ENCODE measurements at places on chromosomes 1 and 21. TPM values are rescaled to one million over a fixed set of nuclear protein-coding genes. Genes with fewer than 3 reads are reported as not detected.
A peak's percentile ranks its signal among the peaks of the same experiment; 100 is the strongest.

- DNase-seq: peak; percentile 58
- H3K27me3 ChIP-seq: no peaks in the 10 kb centered on the region
- H3K4me1 ChIP-seq: peaks cover 31% of the 10 kb centered on the region
- H3K4me3 ChIP-seq: peak overlapping the region; percentile 94
- peaks cover 9% of the 10 kb centered on the region for H3K36me3 ChIP-seq
These were observed 860 bp downstream of the TMEM63A start for GRCh38 chr1:225881081-225881958.

- H3K4me3 ChIP-seq: no peak overlapping the region
- peaks cover 6% of the 10 kb centered on the region for H3K4me1 ChIP-seq
- H3K27ac ChIP-seq: no peak overlapping the region
- no peaks in the 10 kb centered on the region for H3K36me3 ChIP-seq
- no peak for DNase-seq
- no peaks in the 10 kb centered on the region for H3K27me3 ChIP-seq
These were observed 58.5 kb upstream of the CASZ1 start for GRCh38 chr1:10854856-10855459.

GRCh38 chr1:153991151-153991630 is 629 bp downstream of the RPS27 start:
- H3K27ac ChIP-seq: peak overlapping the region; percentile 90
- no peak for DNase-seq
- H3K4me3 ChIP-seq: peak overlapping the region; percentile 72

Gene MR1
- not detected for total RNA-seq

Gene FUCA1
- 8.5 TPM for total RNA-seq
